ENCODE measurements at places on chromosomes 16 and 17. TPM values are rescaled to one million over a fixed set of nuclear protein-coding genes. Genes with fewer than 3 reads are reported as not detected.

The C16orf96 gene
- total RNA-seq, result 0.07 TPM

The OR3A3 gene
- total RNA-seq, result not detected

The TBC1D3K gene
- total RNA-seq, result not detected

The GJD3 gene
- total RNA-seq, result 0.24 TPM

The KIF1C gene
- 73.4 TPM for total RNA-seq

The COX10 gene
- total RNA-seq, result 30.4 TPM

The FNDC8 gene
- 0.16 TPM for total RNA-seq

DNA sequence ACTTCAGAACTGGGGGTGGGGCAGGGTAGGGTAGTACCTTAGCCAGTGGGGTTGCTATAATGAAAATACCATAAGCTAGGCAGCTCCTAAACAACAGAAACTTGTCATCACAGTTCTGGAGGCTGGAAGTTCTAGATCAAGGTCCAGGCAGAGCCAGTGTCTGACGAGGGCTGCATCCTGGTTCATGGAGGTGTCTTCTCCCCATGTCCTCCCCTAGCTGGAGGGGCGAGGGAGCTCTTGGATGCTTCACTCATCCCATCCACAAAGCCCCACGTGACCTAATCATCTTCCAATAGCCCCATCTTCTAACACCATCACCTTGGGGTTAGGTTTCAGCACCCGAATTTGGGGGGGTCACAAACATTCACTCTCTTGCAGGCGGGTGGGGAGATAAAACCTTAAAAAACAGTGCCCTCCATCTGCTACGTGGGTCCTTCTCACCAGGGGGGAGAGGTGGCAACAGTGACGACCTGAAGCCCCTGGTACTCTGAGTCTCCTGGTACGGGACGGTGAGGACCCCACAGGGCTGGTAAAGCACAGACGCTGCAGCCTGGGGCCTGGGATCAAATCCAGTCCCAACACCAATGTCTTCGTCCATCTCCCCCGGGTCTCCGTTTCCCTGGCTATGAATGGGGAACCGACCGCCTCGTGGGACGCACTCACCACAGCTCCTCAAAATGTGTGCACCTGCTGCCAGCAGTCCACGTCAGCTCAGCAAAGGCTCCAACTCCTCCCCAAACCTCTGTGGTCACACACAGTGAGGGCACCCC is 22.8 kb downstream of the RAB40B start:
- H3K27me3 ChIP-seq, result no peaks in the 10 kb centered on the region
- H3K27ac ChIP-seq, result no peak overlapping the region
- no peak for DNase-seq

DNA sequence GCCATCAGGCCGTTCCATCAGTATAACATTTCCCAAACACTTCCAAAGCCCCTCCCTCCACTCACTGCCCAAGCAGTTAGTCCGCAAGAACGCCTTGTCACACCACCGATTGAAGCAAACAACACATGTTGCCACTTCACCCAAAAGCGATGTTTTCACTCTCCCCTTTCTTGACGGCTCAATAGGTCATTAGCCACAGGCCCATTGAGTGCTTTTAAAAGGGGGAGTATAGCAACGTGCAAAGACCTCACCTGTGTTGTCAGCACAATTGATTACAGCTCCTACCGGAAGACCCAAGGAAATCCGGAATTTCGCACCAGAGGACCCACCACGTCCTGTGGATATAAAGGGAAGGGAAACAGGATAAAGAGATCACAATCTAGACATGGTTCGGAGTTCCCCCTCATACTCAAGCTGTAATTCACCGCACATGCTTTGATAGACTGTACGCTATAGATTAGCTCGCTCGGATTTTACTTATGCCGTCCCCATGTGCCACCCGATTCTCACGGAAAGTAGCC is 690 bp downstream of the RPL23 start:
- no peaks in the 10 kb centered on the region for H3K27me3 ChIP-seq
- peak overlapping the region; percentile 90 for H3K4me3 ChIP-seq
- H3K4me1 ChIP-seq, result peaks cover 36% of the 10 kb centered on the region
- peaks cover 36% of the 10 kb centered on the region for H3K36me3 ChIP-seq

GRCh38 chr17:80000981-80001775 is 34.5 kb downstream of the TBC1D16 start:
- H3K4me3 ChIP-seq, result no peak overlapping the region
- DNase-seq, result no peak
- H3K27me3 ChIP-seq, result no peaks in the 10 kb centered on the region
- H3K4me1 ChIP-seq, result peaks cover 31% of the 10 kb centered on the region
- H3K36me3 ChIP-seq, result no peaks in the 10 kb centered on the region

DNA sequence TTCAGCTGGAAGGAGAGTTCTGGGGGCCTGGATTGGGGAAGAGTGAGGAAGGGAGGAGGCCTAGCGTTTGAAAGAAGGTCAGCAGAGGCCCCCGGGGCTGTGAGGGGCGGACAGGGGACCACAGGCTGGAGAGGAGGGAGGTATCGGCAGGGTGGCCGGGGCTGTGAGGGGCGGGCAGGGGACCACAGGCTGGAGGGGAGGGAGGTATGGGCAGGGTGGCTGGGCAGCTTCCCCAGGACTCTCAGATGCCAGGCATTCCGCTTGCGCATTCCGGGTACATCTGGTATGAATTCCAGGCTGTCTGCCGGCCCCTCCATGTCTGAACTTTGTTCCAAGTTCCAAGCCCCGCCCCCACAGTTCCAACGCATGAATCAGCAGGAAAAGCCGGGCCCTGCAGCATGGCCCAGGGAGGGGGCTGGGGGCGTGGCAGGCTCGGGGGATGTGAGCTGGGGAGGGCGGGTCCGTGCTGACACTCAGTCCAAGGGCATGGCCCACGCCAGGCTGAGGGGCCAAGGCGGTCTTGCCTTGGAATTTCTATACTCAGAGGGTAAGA is 4.3 kb upstream of the TLCD2 start:
- no peaks in the 10 kb centered on the region for H3K27me3 ChIP-seq
- H3K4me3 ChIP-seq, result no peak overlapping the region
- peak overlapping the region; percentile 51 for H3K27ac ChIP-seq
- H3K4me1 ChIP-seq, result peaks cover 30% of the 10 kb centered on the region

GRCh38 chr17:67157732-67158639 is 87.0 kb downstream of the HELZ start:
- no peak overlapping the region for H3K27ac ChIP-seq
- H3K27me3 ChIP-seq, result no peaks in the 10 kb centered on the region
- no peak for DNase-seq
- H3K4me3 ChIP-seq, result no peak overlapping the region

GRCh38 chr17:61314368-61315078 is 85.1 kb upstream of the TBX2 start:
- no peaks in the 10 kb centered on the region for H3K4me1 ChIP-seq
- no peaks in the 10 kb centered on the region for H3K27me3 ChIP-seq
- no peak overlapping the region for H3K27ac ChIP-seq
- no peak for DNase-seq

GRCh38 chr16:84840687-84841627 is 21.2 kb downstream of the CRISPLD2 start:
- H3K4me1 ChIP-seq, result no peaks in the 10 kb centered on the region
- DNase-seq, result no peak
- no peak overlapping the region for H3K27ac ChIP-seq
- H3K36me3 ChIP-seq, result no peaks in the 10 kb centered on the region
- peaks cover 9% of the 10 kb centered on the region for H3K27me3 ChIP-seq
- no peak overlapping the region for H3K4me3 ChIP-seq

DNA sequence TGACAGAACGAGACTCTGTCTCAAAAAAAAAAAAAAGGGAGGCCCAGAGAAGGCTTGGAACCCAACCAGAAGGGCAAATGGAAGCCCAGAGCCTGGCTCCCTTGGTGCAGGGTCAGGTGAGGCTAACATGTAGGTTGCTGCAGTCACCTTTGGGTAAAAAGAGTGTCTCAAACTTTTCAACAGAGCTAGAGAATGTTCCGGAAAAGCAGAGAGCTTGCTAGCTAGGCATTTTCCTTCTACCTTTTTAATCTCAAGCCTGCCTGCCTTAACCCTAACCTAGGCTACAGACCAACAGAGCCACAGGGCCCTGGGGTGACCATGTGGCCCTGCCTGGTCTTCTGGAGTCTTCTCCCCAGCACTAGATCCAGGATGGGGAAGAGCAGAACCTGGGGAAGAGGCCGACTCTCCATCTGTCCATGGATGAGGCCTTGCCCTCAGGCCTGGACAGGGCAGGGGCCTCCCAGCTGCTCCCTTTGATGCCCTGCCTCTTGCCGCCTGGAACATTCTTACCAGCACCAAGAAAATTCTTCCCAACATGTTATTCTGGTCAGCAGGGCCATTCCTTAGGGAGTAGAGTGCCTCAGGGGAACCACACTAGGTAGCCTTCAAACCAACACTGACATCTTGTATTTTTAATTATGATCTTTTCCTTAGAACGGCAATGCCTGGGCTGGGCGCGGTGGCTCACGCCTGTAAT is 30.1 kb downstream of the SLC43A2 start:
- no peak overlapping the region for H3K27ac ChIP-seq
- H3K4me3 ChIP-seq, result no peak overlapping the region
- no peaks in the 10 kb centered on the region for H3K27me3 ChIP-seq
- DNase-seq, result no peak
- H3K36me3 ChIP-seq, result no peaks in the 10 kb centered on the region

- H3K27me3 ChIP-seq, result no peaks in the 10 kb centered on the region
- no peaks in the 10 kb centered on the region for H3K36me3 ChIP-seq
- H3K4me1 ChIP-seq, result no peaks in the 10 kb centered on the region
Observed at GRCh38 chr16:27726621-27727261, 176.8 kb downstream of the KATNIP start.

DNA sequence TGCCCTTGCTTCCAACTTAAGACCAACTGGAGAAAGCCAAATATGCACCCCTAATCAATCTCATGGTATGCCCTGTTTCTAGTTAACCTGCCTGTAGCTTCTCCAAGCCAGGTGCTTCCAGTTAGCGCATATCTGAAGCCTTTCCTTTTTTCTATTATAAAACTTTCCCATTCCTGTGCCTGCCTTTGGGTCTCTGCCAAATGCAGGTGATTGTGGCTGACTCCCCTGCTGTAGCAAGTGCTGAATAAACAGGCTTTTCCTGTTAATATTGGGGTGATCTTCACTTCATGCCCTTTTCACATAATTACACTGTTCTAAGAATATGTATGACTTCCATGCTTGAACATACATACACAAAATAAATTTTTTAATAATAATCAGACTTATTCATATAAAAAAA is 207.4 kb downstream of the TANC2 start:
- no peak for DNase-seq
- H3K27ac ChIP-seq, result no peak overlapping the region
- H3K36me3 ChIP-seq, result no peaks in the 10 kb centered on the region
- H3K4me1 ChIP-seq, result no peaks in the 10 kb centered on the region
- no peak overlapping the region for H3K4me3 ChIP-seq
- no peaks in the 10 kb centered on the region for H3K27me3 ChIP-seq

- DNase-seq, result no peak
- no peaks in the 10 kb centered on the region for H3K27me3 ChIP-seq
- no peak overlapping the region for H3K27ac ChIP-seq
- no peaks in the 10 kb centered on the region for H3K36me3 ChIP-seq
- H3K4me3 ChIP-seq, result no peak overlapping the region
Observed at GRCh38 chr16:50460538-50461399, 87.4 kb upstream of the NKD1 start.

- no peaks in the 10 kb centered on the region for H3K36me3 ChIP-seq
- no peak for DNase-seq
- H3K4me1 ChIP-seq, result no peaks in the 10 kb centered on the region
- H3K4me3 ChIP-seq, result no peak overlapping the region
- no peaks in the 10 kb centered on the region for H3K27me3 ChIP-seq
Observed at GRCh38 chr17:82791532-82791931, 39.7 kb downstream of the TBCD start.

GRCh38 chr16:13414154-13414553 is 505.8 kb upstream of the ERCC4 start:
- no peaks in the 10 kb centered on the region for H3K27me3 ChIP-seq

GRCh38 chr17:2092253-2092652 is 37.4 kb downstream of the HIC1 start:
- H3K27ac ChIP-seq, result no peak overlapping the region
- H3K4me1 ChIP-seq, result peaks cover 36% of the 10 kb centered on the region
- H3K36me3 ChIP-seq, result no peaks in the 10 kb centered on the region

DNA sequence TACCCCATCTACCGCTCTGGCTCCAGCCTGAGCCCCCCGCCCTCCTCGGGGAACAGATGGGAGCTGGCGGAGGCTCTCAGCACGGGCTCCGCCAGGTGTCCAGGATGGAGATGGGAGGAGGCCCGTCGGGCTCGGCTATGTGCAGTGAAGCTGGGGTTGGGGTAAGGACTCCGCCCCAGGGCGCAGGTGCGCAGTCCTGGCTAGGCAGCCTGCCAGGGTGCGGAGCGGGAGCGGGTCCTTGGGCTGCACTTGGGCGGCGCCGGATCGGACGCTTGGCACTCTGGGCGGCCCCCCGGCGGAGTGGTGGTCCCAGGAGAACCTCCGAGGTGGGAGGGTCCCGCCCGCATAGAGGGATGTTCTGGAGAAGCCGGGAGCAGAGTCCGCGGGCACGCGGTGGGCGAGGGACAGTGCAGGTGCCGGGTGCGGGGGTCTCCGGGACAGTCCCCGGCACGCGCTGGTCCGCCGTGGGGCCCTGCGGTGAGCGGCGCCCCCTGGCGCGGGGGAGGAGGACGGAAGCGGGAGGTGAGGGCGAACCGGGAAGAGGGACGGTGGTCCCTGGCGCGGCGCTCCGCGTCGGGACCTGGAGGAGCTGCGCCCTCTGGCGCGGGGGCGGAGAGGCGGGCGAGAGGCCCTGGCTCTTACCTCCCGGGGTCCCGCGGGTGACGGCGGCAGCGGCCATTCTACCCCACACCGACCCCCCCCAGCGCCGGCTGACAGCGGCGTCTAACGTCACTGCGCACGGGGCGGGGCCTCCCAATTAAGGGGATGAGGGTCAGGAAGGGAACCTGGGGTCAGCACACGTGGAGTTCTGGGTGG is at the start of gene CAMTA2:
CAMTA2 (minus strand) TSS at position 725 of the 816 bp plus-strand sequence. CDS start 1,453 bp downstream, outside the sequence.
- no peaks in the 10 kb centered on the region for H3K36me3 ChIP-seq
- H3K4me3 ChIP-seq, result peak within 1 kb of the TSS; percentile 94
- no peaks in the 10 kb centered on the region for H3K27me3 ChIP-seq
- H3K27ac ChIP-seq, result peak within 1 kb of the TSS; percentile 88
- DNase-seq, result peak; percentile 92
